Activated CD4-positive, alpha-beta T cell treated with anti-CD3 and anti-CD28 coated beads, Interleukin-2, amount 10 ng/mL, durations not matched to agents 7 days and 5 days (primary cell): ENCODE measurements at places on chromosomes 12 and 14. TPM values are rescaled to one million over a fixed set of nuclear protein-coding genes. Genes with fewer than 3 reads are reported as not detected.
A peak's percentile ranks its signal among the peaks of the same experiment; 100 is the strongest.

Gene BCL2L14
- total RNA-seq: 8.0 TPM

Gene SMCO2
- 0.46 TPM for total RNA-seq

Gene POC1B
- 33.2 TPM for total RNA-seq

Gene KLHL33
- 0.17 TPM for total RNA-seq

Gene NAV3
- total RNA-seq: not detected

Gene CIDEB
- total RNA-seq: 28.7 TPM

DNA sequence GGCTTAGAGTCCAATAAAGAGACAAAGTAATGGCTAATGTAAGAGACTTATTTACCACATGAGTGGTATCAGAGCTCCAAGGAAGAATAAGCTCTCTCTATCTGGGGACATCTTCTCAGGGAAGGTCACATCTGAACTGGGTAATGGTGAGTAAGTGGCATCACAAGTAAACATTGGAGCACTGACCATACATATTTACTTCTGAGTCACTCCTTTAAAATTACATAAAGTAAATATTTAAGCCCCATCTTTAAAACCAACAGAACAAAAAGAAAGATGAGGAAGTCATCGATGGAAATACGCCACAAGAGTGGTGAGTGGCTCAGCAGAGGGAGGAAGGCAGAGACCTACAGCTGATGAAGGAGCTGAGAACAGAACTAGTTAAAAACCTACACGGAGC is 159.9 kb downstream of the DUSP6 start:
- peaks cover 18% of the 10 kb centered on the region for H3K36me3 ChIP-seq
- no peak for DNase-seq
- H3K27ac ChIP-seq: no peak overlapping the region
- H3K27me3 ChIP-seq: no peaks in the 10 kb centered on the region
- no peaks in the 10 kb centered on the region for H3K4me1 ChIP-seq

DNA sequence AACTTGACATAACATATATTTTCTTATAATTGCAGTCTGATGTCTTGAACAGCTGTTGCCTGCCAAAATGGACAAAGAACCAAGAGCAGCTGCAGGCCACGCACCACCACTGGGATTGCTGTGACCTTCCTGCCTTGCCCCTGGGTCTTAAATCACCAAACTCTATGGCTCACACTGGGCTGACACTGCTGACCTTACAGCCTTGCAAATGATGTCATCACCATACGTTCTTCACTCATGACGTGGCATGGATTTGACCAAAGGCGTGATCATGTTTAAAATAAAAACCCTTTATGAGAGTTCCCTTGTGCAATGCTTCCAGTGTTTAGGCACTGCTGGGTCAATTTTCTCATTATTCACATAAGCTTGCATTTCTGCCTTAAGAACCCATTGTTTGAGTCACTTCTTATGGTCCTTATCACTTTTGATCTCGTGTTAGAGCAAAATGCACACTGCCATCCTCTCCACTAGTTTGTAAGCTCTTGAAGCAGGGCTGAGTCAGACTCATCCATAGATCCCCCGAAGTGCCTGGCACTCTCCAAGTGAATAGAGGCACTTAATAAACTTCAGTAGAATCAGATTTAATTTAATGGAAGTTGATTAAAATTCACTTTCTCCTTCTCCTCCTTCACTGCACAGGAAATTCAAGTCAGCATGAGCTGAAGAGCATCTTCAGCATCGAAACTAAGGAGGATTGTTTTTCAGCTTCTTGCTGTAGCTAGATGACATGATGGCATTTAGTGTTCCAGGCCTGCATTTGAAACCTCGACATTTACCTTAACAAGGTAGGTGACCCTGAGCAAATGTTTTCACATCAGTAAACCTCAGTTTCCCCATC is 132.4 kb upstream of the PZP start:
- H3K27me3 ChIP-seq: peaks cover 2% of the 10 kb centered on the region
- H3K4me1 ChIP-seq: peaks cover 22% of the 10 kb centered on the region
- H3K27ac ChIP-seq: peak overlapping the region; percentile 77
- H3K4me3 ChIP-seq: no peak overlapping the region
- DNase-seq: no peak

DNA sequence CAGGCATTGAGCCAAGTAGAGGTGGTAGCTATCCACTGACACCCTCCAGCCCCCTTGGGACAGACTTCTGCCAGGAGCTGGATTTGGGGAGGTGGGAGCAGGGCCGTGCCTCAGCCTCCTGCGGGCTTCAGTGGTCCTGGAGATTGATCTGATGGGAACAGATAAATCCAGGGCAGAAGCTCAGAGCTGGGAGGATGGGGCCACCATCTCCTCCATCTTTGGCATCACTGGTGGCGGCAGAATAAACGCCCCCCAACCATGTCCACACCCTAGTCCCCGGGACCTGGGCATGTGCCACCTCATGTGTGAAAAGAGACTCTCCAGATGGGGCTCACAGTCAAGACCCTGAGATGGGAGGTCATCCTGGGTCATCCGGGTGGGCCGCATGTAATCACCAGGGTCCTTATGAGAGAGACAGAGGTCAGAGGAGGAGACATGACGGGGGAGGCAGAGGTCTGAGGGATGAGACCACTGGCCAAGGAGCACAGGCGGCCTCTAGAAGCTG is 209.6 kb upstream of the RTL1 start:
- H3K27ac ChIP-seq: no peak overlapping the region
- no peaks in the 10 kb centered on the region for H3K36me3 ChIP-seq
- no peak for DNase-seq
- no peak overlapping the region for H3K4me3 ChIP-seq
- no peaks in the 10 kb centered on the region for H3K4me1 ChIP-seq

GRCh38 chr12:9851927-9852326 is 17.2 kb downstream of the CLEC2B start:
- H3K4me3 ChIP-seq: no peak overlapping the region
- peaks cover 76% of the 10 kb centered on the region for H3K36me3 ChIP-seq
- H3K4me1 ChIP-seq: peaks cover 10% of the 10 kb centered on the region
- H3K27me3 ChIP-seq: peaks cover 7% of the 10 kb centered on the region
- no peak overlapping the region for H3K27ac ChIP-seq
- DNase-seq: no peak

DNA sequence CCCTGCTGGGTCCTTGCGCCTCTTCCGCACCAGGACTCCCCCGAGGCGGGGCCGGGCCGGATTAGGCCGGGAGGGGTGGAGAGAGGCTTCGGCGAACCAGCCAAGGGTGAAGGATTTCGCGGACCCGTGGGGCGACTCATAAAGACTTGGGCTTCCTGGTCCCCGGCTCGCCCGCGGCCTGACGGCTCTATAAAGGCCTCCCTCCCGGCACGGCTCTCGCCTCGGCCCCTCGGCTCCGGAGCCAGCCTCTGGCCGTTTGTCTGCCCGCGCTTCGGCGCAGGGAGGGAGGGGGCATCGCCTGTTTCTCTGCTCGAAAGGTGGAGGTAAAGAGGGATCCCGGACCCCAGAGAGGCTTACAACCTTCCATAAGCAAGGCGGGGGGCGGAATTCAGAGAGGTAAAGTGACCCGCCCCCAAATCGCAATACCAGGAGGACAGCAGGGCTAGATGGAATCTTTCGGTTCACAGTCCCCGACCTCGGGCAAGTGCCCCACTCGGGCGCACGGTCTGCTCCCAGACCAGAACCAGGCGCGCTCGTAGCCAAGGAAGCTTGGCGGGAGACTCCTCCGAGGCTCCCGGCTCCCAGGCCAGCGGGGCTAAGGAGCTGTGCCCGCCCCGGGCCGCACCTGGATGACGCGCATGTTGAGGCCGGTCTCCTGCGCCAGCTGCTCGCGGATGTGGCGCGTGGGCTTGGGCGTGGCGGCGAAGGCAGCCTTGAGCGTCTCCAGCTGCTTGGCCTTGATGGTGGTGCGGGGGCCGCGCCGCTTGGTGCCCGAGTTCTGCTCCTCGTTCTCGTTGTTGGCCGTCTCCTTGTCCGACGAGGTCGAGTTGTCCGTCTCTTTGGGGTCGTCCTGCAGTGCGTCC is 3.9 kb downstream of the LHX5 start:
- no peak overlapping the region for H3K4me3 ChIP-seq
- no peak for DNase-seq

DNA sequence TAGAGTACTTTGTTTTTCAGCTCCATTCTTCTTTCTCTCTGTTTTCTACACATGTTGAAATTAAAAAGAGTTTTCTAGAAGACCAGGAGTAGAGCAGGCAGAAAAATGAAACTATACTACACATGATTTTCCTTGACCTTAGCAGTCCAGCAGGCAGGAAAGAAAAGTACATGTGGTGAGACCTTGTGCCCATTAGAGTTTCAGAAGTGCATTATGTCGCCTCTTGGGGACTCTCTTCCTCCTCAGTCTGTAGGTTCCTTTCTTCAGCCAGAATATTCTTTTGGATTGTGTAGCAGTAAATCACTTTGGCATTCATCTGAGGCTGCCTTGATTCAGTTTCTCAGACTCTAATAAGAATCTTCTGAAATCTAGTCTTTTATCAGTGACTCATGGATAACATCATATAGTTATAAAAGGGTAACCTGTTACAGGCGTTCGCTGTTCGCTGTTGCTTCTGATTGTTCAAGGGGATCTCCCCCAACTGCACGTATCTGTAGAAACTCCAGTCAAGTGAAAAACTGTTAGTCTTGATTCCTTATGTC is 161.8 kb downstream of the ANO4 start:
- no peaks in the 10 kb centered on the region for H3K36me3 ChIP-seq
- H3K4me3 ChIP-seq: no peak overlapping the region
- no peak for DNase-seq
- no peaks in the 10 kb centered on the region for H3K4me1 ChIP-seq
- H3K27me3 ChIP-seq: no peaks in the 10 kb centered on the region

- H3K27ac ChIP-seq: no peak overlapping the region
- peaks cover 18% of the 10 kb centered on the region for H3K27me3 ChIP-seq
- H3K4me3 ChIP-seq: no peak overlapping the region
- H3K4me1 ChIP-seq: no peaks in the 10 kb centered on the region
- no peak for DNase-seq
- H3K36me3 ChIP-seq: no peaks in the 10 kb centered on the region
Observed at GRCh38 chr14:56057767-56058166, 60.4 kb upstream of the PELI2 start.

DNA sequence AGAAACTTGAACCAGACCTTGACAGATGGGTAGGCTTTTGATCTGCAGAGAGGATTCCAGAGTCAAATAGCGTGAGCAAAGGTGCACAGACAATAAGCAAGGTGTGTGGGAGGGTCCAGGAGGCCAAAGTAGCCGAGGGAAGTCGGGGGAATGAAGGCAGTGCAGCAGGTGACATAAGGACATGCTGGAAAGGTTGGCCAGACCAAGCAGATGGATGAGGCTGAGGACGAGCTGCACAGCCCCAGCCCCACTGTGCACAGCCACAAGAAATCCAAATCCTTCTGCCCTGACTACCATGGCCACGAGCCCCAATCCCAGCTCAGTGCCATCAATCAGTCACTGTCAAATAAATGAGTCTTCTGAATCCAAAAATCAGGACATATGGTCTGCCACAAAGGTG is 5.4 kb downstream of the TTC7B start:
- H3K4me3 ChIP-seq: no peak overlapping the region
- H3K27me3 ChIP-seq: peaks cover 15% of the 10 kb centered on the region
- H3K36me3 ChIP-seq: no peaks in the 10 kb centered on the region
- DNase-seq: no peak
- H3K4me1 ChIP-seq: peaks cover 2% of the 10 kb centered on the region

DNA sequence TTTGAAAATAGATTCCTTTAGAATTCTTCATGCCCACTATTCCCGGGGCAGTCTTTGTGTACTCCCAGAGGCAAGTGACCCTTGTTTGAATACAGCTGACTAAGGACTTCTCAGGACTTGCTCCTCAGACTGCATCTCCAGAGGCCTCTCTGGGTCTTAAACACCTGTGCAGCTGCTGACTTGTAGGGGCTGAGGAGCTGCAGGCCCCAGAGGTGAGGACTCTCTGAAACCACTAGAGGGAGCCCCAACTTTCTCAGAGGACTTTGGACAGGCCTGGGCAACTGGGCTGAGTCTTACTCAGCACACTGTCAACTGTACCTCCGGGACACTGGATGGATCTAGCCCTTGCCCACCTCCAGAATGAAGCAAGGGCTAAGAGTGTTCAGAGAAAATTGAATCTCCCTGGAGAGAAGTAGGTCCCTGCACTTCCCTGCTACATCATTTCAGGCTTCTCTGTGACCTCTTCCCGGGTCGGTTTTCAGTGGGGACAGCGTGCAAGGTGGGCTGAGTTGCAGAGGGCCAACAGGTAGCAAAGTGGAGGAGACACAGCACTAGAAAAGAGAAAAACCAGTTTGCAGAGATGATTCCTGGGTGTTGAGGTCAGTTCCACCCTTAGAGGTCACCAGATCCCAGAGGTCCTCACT is 164.6 kb downstream of the TMEM117 start:
- H3K36me3 ChIP-seq: no peaks in the 10 kb centered on the region
- no peak overlapping the region for H3K4me3 ChIP-seq
- peak; percentile 20 for DNase-seq
- no peak overlapping the region for H3K27ac ChIP-seq
- no peaks in the 10 kb centered on the region for H3K4me1 ChIP-seq

GRCh38 chr12:91099836-91100235 is 11.5 kb downstream of the LUM start:
- no peaks in the 10 kb centered on the region for H3K27me3 ChIP-seq
- no peaks in the 10 kb centered on the region for H3K36me3 ChIP-seq
- H3K4me3 ChIP-seq: no peak overlapping the region
- no peak overlapping the region for H3K27ac ChIP-seq
- no peak for DNase-seq
- H3K4me1 ChIP-seq: no peaks in the 10 kb centered on the region

GRCh38 chr12:63965936-63966605 is 121.6 kb downstream of the SRGAP1 start:
- H3K27me3 ChIP-seq: no peaks in the 10 kb centered on the region
- no peaks in the 10 kb centered on the region for H3K4me1 ChIP-seq
- H3K36me3 ChIP-seq: no peaks in the 10 kb centered on the region
- no peak for DNase-seq
- no peak overlapping the region for H3K27ac ChIP-seq

DNA sequence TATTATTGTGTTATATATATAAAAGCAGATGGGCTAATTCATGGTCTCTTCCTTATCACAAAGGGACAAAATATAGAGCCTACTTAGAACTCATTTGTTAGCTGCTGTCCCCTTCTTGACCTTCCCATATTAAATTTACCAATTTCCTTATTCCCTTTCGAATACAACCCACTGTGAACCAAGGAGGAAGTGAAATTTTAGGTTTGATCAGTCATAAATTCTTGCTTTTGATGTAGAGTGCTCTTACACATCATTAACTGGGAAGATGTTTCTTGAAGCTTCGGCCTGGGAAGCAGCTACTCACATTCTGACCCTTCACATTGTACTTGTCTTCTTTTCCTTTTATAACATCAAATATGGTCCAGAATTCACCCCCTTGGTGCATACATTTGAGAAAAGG is 579.0 kb downstream of the LRFN5 start:
- no peak overlapping the region for H3K4me3 ChIP-seq
- no peaks in the 10 kb centered on the region for H3K36me3 ChIP-seq
- no peak for DNase-seq
- H3K4me1 ChIP-seq: no peaks in the 10 kb centered on the region
- no peaks in the 10 kb centered on the region for H3K27me3 ChIP-seq
